ENCODE measurements at places on chromosomes 5 and 9. TPM values are rescaled to one million over a fixed set of nuclear protein-coding genes. Genes with fewer than 3 reads are reported as not detected.

Gene SLC25A48
- total RNA-seq: not detected

Gene ZNF367
- 3.3 TPM for total RNA-seq

Gene FBXW11
- 87.5 TPM for total RNA-seq

Gene CAVIN4
- total RNA-seq: 0.64 TPM

Gene KIF20A
- 1.1 TPM for total RNA-seq

All from lung (tissue), 17 donors.